ENCODE measurements at places on chromosomes 13 and 19.

- no peak for DNase-seq
Measured at GRCh38 chr13:21124852-21125251, 51.5 kb downstream of the SKA3 start.

GRCh38 chr13:94170145-94170571 lies 309.3 kb downstream of the DCT start:
- DNase-seq, result no peak

DNA sequence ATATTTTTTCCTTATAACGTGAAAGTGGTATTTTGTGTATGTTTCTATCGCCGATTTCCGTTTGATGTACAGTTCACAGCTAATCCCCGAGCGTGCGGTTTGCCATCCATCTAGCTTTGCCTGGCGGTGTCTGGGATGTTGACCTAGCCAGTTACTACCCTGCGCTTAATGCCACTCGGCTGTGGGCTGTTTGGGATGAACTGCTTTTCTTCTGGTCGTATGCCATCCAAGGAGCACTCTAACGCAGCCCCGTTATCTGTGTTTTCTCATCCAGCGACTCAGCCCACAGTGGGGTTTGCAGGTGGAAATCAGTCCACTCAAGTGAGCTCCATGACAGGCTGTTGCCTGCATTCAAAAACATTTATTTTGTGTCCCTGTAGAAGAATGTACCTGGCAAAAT lies 512.3 kb downstream of the MYO16 start:
- no peak for DNase-seq

GRCh38 chr13:75558145-75558840 lies 8.7 kb downstream of the UCHL3 start:
- DNase-seq, result no peak

- DNase-seq, result no peak
Measured at GRCh38 chr13:110479648-110480047, 81.9 kb downstream of the RAB20 start.

DNA sequence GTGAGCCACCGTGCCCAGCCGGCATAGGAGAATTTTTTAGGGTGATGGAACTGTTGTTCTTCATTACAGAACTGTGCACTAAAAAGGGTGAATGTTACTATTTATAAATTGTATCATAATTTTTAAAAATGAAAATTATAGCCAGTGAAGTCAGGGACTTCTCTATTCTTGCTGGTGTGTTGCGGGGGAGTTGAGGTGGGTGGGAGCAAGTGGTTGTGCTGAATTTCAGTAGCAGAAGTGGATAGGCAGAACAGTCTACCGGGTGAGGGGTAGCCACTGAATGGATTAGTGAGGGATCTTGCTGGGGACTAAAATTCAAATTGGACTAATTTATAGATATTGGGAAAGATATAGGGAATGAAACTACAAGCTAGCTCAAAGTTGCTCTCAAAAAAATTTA lies 74.0 kb downstream of the CAB39L start:
- no peak for DNase-seq

DNA sequence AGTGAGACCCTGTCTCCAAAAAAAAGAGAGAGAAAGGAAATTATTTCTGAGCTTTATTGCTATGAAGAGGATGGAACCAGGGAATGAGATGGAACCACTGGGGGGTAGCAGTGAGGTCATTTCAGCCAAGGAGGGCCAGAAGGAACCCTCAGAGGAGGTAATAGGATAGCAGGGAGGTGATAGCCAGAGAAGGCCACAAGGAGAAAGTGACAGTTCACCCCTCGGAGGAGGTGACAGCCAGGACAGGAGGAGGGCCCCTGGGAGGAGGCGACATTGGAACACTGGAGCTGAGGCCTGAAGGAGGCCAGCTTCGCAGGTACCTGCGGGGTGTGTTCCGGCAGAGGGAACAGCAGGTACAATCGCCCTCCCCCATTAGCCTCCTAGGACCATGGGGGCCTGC lies 675 bp upstream of the PGPEP1 start:
- no peak for DNase-seq

DNA sequence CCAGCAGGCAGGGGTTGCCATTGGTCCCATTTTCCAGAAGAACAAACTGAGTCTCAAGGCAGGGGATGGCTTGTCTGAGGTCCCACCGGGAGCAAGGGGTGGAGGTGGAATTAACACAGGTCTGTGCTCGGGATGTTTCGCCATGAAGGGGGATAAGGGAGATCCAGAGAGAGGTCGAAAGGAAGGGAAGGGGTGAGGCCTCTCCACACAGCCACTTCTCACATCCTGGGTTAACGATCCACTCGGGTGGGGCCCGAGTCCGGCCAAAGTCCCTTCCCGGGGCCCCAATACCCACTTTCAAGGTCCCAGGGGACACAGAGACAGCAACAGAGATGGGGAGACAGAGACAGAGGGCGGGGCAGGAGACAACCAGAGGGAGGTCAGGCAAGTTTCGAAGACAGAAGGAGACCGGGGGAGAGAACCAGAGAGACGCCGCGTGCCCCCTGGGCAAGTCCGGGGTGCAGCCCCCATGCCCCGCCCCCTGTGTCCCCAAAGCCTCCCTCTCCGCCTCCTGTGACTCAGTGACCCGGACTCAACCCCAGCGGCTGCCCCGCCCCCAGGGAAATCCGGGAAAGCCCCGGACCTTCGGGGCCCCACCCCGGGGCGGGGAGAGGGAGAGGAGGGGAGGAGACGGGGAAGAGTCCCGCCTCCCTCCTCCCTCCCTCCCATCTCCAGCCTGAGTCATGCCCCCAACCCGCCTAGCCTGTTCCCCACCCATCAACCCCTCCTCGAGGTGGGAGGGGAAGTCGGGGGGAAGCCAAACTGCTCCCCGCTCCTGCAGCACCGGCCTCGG lies 1.4 kb upstream of the BCL3 start:
- DNase-seq, result peak; percentile 96

DNA sequence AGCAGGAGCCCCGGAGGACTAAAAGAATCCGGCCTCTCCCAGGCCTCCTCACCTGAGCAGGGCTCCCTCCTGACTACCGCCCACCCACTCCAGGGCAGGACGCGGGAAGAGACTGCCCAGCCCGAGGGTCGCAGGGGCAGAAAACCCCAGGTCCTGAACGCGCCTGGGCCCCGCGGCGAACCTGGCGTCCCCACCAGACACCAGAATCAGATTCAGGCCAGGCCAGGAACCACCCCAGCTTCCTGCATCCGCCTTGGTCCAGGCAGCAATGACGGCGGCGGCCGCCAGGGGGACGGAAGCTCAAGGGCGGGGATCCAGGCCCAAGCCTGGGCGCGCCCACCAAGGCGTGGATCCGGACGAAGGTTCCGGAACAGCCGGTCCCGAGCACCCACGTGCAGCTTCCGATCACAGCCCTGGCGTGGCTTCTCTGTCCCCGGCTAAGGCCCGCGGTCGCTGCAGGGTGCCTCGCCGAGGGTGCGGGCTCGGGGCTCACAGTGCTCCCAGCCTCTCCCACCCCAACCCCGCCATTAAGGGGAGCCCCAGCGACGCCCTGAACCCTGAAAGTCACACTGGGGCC lies 3.6 kb downstream of the LGALS7 start:
- peak; percentile 95 for DNase-seq

DNA sequence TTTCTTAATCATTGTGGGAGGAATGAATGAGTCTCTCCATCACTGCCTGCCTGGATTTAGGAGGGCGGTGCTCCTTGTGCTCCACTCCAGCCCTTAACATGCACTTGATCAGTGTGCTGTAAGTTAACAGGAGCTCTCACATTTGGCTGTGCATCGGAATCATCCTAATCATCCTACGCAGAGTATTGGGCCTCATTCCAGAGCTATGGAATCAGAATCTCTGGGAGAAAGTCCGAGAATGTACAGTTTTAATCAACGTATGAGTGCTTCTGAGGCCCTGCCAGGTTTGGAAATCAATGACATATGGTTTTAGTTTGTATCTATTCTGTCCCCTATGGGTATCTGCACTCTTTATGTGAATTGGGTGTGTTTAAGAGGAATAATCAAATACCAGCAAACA lies 34.9 kb upstream of the DCLK1 start:
- no peak for DNase-seq

GRCh38 chr19:33622809-33623511 lies 1.2 kb downstream of the CHST8 start:
- DNase-seq, result no peak

DNA sequence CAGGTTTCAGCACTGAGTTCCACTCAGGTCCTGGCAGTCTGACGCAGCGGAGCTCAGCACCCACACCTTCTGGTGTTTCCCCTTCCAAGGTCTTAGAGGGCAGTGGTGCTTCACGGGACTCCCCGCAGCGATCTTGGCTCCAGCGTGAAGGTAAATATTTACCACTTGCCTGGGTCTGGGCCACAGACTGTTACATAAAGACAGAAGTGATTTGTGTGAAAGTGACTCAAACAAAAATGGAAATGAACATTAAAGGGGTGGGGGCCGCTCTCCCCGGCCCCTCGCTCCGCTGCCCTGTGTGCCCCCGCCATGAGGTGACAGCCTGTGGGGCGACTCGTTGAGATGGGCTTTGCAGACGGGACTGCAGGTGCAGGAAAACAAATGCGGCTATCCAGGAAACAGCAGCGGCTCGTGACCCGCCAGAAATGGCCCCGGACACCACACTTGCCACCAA lies 55.0 kb downstream of the GGACT start:
- DNase-seq, result no peak

- DNase-seq, result no peak
Measured at GRCh38 chr13:59471106-59471505, 692.6 kb downstream of the DIAPH3 start.

Data from activated T-cell treated with anti-CD3 and anti-CD28 coated beads, Interleukin-2, amount 50 U/mL, for 48 hours (primary cell).